Spleen (tissue), 13 donors: ENCODE measurements at places on chromosomes 2 and 18. TPM values are rescaled to one million over a fixed set of nuclear protein-coding genes. Genes with fewer than 3 reads are reported as not detected.
A peak's percentile ranks its signal among the peaks of the same experiment; 100 is the strongest.

DNA sequence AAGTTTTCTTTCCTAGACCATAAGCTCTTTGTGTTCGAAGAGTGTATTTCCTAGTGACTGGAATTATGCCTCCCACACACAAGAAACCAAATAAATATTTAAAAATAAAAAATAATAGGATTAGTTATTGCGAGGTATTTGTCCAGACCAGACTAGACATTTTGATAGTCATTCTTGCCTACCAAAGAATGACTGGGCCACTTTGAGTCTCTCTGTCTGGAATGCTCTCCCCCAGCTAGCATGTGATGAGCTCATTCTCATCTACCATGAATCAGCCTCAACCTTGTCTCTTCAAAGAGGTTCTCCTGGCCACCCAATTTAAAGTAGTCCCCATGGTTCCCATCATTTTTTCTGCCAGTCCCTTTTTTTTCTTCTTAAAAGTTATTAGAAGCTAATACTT, 13.9 kb upstream of the DSC1 start:
- DNase-seq, result no peak
- H3K27me3 ChIP-seq, result no peaks in the 10 kb centered on the region
- no peak overlapping the region for H3K27ac ChIP-seq

SERPINB3 gene
- 0.09 TPM for polyA plus RNA-seq

KIAA2012 gene
- not detected for polyA plus RNA-seq

LAMA3 gene
- polyA plus RNA-seq, result 1.8 TPM

CYS1 gene
- polyA plus RNA-seq, result 0.38 TPM

DNA sequence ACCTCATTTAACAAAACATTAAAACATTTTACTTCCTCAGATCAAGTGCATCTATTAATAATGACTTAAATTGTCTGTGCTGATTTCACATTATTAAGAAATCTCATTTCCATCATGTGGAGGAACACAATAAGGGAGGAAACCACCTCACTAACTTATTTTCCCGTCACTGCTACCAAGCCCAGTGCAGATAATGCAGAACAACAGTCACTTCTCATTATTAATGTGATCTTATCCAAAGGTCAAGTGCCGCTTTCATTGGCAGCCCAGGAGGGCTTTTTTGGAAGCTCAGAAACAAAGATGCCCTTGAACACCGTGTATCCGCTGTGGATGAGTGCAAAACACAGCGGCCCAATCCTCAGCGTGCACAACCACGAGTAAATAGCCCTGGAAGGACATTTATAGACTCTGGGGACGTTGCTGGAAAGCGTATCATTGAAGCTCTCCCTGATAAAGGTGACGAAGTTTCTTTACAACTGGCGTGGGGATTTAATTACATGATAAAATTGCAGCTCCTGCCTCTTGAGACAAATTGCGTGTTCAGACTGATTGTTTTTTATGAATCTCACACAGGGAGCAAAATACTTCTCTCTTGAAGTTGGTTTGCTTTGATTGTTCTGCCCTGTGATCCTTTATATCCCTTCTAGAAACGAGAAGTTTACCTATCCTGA, 13.2 kb downstream of the ASB18 start:
- H3K36me3 ChIP-seq, result no peaks in the 10 kb centered on the region
- no peak overlapping the region for H3K4me3 ChIP-seq
- H3K27me3 ChIP-seq, result peaks cover 38% of the 10 kb centered on the region
- DNase-seq, result no peak
- peak overlapping the region; percentile 20 for H3K27ac ChIP-seq
- no peaks in the 10 kb centered on the region for H3K4me1 ChIP-seq

DNA sequence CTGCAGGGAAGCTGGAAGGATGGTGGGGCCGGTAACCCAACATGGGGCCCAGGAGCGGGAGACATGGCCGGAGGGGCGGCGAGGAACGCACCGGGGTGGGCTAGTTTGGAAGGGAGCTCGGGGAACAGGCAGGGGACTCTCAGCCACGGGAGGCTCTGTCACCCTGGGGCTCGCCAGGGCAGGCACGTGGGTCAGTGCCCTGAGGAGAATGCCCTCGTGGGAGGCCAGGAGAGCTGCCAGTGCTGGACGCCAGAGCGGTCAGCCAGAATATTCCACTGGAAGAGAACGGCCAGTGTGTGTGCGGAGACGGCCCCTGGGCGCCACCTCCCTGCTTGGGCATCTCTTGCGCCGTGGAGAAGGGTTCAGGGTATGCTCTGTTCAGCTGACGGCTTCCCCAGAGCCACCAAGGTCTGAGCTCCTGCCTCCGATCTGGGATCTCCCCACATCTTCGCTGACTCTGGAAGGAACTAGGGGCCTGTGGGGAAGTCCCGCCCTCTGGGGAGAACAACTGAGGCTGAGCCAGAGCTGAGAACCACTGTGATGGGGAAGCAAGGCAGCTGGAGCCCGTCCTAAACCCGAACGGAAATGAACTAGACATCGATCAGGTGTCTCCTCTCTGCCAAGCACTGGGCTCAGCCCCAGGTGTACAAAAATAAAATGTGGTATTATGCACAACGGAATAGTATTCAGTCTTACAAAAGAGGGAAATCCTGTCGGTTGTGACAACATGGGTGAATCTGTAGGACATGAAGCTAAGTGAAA, 49.3 kb downstream of the TNP1 start:
- H3K27me3 ChIP-seq, result no peaks in the 10 kb centered on the region
- H3K4me3 ChIP-seq, result no peak overlapping the region
- H3K4me1 ChIP-seq, result no peaks in the 10 kb centered on the region

- H3K27ac ChIP-seq, result no peak overlapping the region
- no peak overlapping the region for H3K4me3 ChIP-seq
- no peaks in the 10 kb centered on the region for H3K4me1 ChIP-seq
- no peak for DNase-seq
- no peaks in the 10 kb centered on the region for H3K27me3 ChIP-seq
These were observed 415.9 kb downstream of the GRB14 start for GRCh38 chr2:164205347-164205746.

GRCh38 chr18:49974079-49974478, 160.7 kb upstream of the ACAA2 start:
- no peak overlapping the region for H3K4me3 ChIP-seq
- no peak for DNase-seq
- H3K4me1 ChIP-seq, result no peaks in the 10 kb centered on the region
- H3K27me3 ChIP-seq, result no peaks in the 10 kb centered on the region
- H3K27ac ChIP-seq, result no peak overlapping the region

DNA sequence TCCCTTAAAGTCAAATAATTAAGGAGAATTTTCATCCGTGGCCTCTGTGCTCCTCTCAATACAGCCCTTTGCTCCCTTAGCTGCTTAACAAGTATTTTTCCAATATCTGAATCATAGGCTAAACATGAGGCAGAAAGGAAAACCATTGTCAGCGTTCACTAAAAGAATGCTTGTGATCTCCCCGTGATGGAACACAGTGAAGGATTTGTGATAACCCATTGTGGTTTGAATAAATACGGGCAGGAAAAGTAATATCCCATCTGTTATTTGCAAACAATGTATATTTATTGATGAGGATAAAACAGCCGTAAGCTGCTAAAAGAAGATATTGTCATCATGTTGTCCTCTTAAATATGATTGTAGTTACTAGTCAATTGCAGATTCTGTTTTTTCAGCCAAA, 258.1 kb downstream of the NAPG start:
- no peaks in the 10 kb centered on the region for H3K36me3 ChIP-seq
- H3K4me1 ChIP-seq, result peaks cover 11% of the 10 kb centered on the region
- H3K27me3 ChIP-seq, result no peaks in the 10 kb centered on the region
- no peak overlapping the region for H3K4me3 ChIP-seq
- H3K27ac ChIP-seq, result no peak overlapping the region
- no peak for DNase-seq

DNA sequence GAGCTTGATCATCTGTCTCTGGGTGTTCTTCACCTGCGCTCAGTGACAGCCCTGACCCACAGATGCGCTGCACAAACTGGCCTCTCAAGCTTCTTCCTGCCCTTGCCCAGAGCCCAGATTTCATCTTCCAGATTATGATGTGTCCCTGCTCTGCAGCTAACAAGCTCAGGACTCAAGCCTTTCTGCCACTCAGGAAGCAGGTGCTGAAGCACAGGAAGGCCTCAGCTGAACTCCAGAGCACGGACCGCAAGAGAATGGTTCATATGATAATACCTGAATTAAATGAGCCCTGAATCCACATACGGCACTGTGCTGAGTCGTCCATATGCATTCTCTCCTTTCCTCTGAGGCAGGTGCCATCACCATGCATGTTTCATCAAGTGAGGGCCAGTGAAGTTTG, 3.8 kb downstream of the CD207 start:
- no peak for DNase-seq
- H3K4me1 ChIP-seq, result no peaks in the 10 kb centered on the region
- H3K4me3 ChIP-seq, result no peak overlapping the region
- no peaks in the 10 kb centered on the region for H3K36me3 ChIP-seq

DNA sequence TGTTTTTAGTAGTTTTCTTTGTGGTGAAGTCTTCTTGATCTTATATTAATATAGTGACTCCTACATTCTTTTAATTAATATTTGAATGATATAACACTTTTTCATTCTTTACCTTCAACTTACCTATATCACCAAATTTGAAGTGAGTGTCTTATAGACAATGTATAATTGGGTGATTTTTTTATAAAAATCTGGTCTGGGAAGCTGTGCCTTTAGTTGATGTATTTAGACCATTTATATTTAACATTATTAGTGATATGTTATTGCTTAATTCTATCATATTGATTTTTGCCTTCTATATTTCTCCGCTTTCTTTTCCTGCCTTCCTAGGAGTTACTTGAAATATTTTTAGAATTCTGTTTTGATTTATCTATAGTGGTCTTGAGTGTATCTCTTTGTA, 16.4 kb downstream of the TMEM182 start:
- no peaks in the 10 kb centered on the region for H3K4me1 ChIP-seq
- no peaks in the 10 kb centered on the region for H3K36me3 ChIP-seq
- no peak overlapping the region for H3K27ac ChIP-seq
- no peak for DNase-seq
- no peaks in the 10 kb centered on the region for H3K27me3 ChIP-seq

DNA sequence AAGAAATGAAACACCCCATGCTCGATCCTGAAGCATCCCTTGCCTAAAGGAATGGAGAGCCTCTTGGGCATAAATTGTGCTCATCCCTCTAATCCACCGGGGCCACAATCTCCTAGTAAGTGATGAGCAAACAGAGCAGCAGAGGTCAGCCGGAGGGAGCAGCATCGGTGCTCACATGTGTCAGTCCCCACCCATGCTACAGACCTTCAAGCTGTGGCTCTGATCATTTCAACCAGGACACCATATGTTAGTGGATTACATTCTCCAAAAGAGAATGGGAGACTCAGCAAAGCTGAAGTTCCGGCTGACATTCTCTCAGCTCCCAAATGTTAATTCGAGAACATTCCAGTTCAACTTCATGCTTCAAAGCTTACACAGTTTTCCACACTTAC, 75.6 kb downstream of the AAK1 start:
- no peaks in the 10 kb centered on the region for H3K4me1 ChIP-seq
- H3K36me3 ChIP-seq, result no peaks in the 10 kb centered on the region
- no peak for DNase-seq
- H3K27me3 ChIP-seq, result no peaks in the 10 kb centered on the region

FAM117B gene
- 6.7 TPM for polyA plus RNA-seq

SCYGR8 gene
- polyA plus RNA-seq, result not detected

DNA sequence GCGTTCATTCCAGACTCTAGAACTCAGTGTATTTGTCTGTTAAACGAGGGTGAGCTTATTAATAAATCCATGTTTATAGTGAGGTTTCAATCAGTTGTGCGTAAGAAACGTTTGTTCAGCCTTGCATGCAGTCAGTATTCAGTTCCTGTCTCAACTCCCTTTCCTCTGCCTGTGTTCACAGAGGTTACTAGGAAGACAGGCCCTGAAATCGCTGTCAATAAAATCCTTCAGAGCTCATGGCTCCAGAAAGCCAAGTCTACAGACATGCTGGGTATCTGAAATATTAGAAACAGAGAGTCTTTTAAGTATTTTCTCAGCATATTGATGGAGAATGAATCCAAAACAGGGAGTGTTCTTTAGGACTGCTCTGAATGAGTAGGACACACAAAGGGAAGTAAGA, 75.4 kb downstream of the KLF7 start:
- H3K4me1 ChIP-seq, result peaks cover 12% of the 10 kb centered on the region
- peaks cover 36% of the 10 kb centered on the region for H3K36me3 ChIP-seq
- no peak overlapping the region for H3K27ac ChIP-seq

SELENOI gene
- polyA plus RNA-seq, result 2.0 TPM

GRCh38 chr2:204278454-204278853, 266.8 kb upstream of the PARD3B start:
- H3K4me1 ChIP-seq, result no peaks in the 10 kb centered on the region
- H3K27me3 ChIP-seq, result no peaks in the 10 kb centered on the region
- no peak overlapping the region for H3K27ac ChIP-seq
- no peak overlapping the region for H3K4me3 ChIP-seq

DNA sequence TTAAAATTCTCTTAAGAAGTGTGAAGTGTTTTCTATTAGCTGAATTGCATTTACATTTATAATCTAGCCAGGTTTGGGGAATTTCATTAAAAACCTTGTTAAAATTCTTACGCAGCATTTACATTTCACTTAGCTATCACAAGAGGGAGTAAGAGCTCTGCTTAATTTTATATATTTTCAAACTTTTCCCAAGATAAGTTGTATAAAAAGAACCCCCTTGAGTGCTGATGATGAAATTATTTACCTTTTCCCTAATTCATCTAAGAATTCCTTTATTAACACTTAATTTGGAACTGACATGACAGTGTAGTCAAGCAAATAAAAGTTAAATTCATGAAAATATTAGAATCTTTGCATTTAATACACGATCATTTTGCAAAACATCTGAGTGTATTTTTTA, 54.2 kb upstream of the ZSWIM2 start:
- no peaks in the 10 kb centered on the region for H3K36me3 ChIP-seq
- H3K4me1 ChIP-seq, result no peaks in the 10 kb centered on the region
- no peak overlapping the region for H3K4me3 ChIP-seq
- no peaks in the 10 kb centered on the region for H3K27me3 ChIP-seq

DNA sequence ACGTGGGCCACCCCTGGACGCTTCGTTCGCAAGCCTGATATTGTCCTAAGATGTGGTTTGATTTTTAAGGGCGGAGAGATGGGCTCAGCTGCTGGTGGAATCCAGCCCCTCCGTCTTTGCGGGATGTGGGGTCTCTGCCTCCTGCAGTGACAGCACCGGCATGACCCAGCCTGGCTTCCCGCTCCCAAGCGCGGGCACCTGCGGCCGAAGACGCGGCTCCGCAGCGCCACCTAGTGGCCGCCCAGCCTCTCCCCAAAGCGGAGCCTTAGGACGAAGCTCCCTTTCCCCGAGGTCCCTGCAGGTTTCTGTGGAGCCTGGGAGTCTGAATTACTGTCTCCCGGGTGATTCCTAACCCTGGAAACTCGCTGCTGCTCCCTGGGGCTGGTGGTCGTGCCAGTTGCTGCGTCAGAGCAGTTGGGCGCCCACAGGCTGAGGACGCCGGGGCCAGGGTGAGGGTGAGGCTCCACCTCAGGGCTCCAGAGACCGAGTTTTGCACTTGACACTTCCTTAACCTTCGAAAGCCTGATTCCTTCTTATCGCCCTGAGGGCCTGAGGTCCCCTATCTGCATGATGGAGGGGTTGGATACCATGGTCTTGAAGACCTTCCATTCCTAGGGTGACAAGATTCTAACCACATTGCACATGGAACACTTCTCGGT, 137.5 kb downstream of the TPO start:
- H3K27ac ChIP-seq, result no peak overlapping the region
- no peak overlapping the region for H3K4me3 ChIP-seq
- peak; percentile 89 for DNase-seq
- H3K27me3 ChIP-seq, result no peaks in the 10 kb centered on the region
- peaks cover 33% of the 10 kb centered on the region for H3K4me1 ChIP-seq
- no peaks in the 10 kb centered on the region for H3K36me3 ChIP-seq

COLEC11 gene
- polyA plus RNA-seq, result 2.0 TPM

RNU2-63P gene
- not detected for polyA plus RNA-seq

- no peaks in the 10 kb centered on the region for H3K27me3 ChIP-seq
- no peak overlapping the region for H3K4me3 ChIP-seq
- no peaks in the 10 kb centered on the region for H3K4me1 ChIP-seq
- DNase-seq, result no peak
- no peak overlapping the region for H3K27ac ChIP-seq
These were observed 43.3 kb downstream of the NBAS start for GRCh38 chr2:15517793-15518192.

SCN7A gene
- 0.15 TPM for polyA plus RNA-seq
